Neural progenitor cell (in vitro differentiated cells): ENCODE measurements at places on chromosomes 16 and 17. TPM values are rescaled to one million over a fixed set of nuclear protein-coding genes. Genes with fewer than 3 reads are reported as not detected.

DNA sequence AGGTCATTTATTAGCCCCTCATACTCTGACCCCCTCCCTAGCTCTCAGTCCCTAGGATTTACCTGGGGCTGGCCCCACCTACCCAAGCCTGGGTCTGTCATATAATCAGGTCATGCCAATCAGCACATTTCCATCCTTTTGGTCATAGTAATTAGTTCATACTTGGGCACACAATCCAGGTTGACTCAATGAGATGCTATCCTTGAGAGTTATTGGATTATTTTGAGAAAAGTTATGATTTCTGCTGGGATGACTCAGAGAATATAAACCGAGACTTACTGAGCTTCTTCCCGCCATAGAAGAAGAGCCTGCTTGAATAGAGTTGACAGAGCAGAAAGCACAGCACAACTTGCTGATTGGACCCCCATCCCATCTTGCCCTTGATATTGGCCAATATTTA is 331.5 kb downstream of the CBLN1 start:
- H3K27ac ChIP-seq = no peak overlapping the region
- H3K4me1 ChIP-seq = no peaks in the 10 kb centered on the region
- H3K4me3 ChIP-seq = no peak overlapping the region
- DNase-seq = no peak
- no peaks in the 10 kb centered on the region for H3K27me3 ChIP-seq

Gene PRSS36
- 0.30 and 0.68 TPM in 2 replicates for total RNA-seq

Gene ACSM2A
- total RNA-seq = not detected in 2 replicates

DNA sequence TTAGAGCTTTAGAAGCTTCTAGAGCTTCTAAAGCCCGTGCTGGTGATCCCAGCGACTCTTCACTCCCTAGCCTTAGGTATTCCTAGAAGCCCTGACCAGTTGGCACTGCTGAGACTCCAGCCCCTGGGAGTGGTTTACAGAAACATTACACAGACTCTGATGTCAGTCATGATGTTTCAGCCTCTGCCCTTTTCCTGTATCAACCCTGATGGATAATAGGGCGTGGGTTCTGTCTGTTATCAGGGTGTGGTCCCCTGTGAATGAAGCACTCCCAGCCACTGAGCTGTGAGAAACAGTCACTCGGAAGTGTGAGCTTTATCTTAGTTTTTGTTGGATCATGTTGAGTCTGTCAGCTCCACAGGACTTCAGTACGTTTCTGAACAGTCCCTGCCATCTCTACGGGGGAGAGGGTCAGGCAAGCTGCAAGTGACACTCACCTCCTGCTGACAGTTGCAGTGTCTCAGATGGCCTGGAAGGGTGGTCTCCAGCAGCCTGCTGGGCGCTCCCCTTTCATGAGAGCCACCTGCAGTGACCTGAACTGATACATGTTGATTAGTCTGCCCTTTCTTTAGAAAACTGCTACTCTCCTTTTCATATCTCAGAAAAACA is 12.8 kb downstream of the GOSR2 start:
- H3K27me3 ChIP-seq = no peaks in the 10 kb centered on the region
- no peak overlapping the region for H3K4me3 ChIP-seq
- H3K36me3 ChIP-seq = peaks cover 6% of the 10 kb centered on the region
- H3K27ac ChIP-seq = no peak overlapping the region

GRCh38 chr17:36106493-36106835 is 2.8 kb downstream of the CCL4 start:
- no peak overlapping the region for H3K4me3 ChIP-seq
- no peaks in the 10 kb centered on the region for H3K27me3 ChIP-seq
- no peak overlapping the region for H3K27ac ChIP-seq
- DNase-seq = no peak

DNA sequence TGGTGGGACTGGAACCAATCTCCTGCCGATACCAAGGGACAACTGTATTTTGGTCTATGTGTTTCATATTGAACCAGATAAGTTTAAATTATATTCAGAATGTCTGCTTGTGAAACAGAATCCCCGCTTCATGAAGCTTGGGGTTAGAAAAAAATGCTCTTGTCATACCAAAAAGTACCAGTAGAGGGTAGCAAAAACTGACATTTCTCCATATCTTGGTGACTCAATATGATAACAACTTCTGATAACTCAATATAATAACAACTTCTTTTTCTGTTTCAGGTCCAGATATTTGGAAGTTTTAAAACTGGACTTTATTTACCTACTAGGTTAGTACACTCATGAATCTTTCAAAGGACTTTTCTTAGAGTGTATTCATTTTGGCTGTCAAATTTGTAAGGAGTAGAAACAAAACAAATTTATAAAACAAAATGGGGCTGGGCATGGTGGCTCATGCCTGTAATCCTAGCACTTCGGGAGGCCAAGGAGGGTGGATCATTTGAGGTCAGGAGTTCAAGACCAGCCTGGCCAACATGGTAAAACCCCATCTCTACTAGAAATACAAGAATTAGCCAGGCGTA is 52.3 kb upstream of the ADCY7 start:
- no peak overlapping the region for H3K4me3 ChIP-seq
- H3K4me1 ChIP-seq = peaks cover 17% of the 10 kb centered on the region
- H3K27ac ChIP-seq = no peak overlapping the region
- H3K36me3 ChIP-seq = peaks cover 5% of the 10 kb centered on the region

Gene PPM1E
- 13.2 and 18.8 TPM in 2 replicates for total RNA-seq

GRCh38 chr16:55955845-55956244 is 80.7 kb upstream of the CES5A start:
- H3K27ac ChIP-seq = no peak overlapping the region
- H3K27me3 ChIP-seq = no peaks in the 10 kb centered on the region
- H3K4me3 ChIP-seq = no peak overlapping the region
- no peaks in the 10 kb centered on the region for H3K36me3 ChIP-seq
- no peaks in the 10 kb centered on the region for H3K4me1 ChIP-seq

Gene LCMT1
- total RNA-seq = 69.0 and 73.4 TPM in 2 replicates

DNA sequence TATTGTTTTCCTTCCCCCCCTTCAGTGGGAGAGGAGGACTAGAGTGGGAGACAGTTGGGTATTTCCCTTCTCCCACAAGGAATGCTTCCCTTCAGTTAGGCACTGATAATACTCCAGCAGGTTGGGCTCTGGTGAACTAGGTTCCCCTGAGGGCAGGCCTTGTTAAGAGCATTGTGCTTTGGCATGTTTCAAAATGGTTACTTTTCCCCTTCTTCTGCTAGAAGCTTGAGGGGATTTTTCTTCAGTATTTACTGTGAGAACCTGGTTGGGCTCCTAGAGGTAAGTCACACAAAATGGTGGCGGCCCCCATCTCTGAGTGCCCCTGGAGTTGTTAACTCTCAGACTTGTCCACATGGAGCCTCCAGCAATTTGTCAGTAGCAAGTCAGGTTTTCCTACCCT is 156.2 kb downstream of the CYB561 start:
- no peak for DNase-seq
- H3K4me1 ChIP-seq = no peaks in the 10 kb centered on the region
- no peaks in the 10 kb centered on the region for H3K36me3 ChIP-seq
- no peak overlapping the region for H3K4me3 ChIP-seq

Gene PMFBP1
- 0.96 and 12.8 TPM in 2 replicates for total RNA-seq

DNA sequence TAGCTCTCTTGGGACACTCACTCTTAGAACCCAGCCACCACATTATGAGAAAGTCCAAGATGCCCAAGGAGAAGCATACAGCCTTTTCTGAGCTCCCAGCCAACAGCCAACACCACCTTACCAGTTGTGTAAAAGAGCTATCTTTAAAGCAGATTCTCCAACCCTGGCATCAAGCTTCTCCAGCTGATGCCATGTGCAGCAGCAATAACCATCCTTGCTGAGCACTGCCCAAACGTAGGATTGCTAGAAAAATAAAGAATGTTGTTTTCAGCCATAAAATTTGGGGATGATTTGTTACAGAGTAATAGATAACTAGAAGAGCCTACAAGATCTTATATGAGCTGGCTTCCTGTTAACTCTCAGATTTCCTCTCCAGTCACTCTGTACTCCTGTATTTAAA is 443.7 kb upstream of the DYNLRB2 start:
- H3K36me3 ChIP-seq = no peaks in the 10 kb centered on the region
- no peak overlapping the region for H3K27ac ChIP-seq
- no peak overlapping the region for H3K4me3 ChIP-seq
- no peak for DNase-seq
- peaks cover 6% of the 10 kb centered on the region for H3K4me1 ChIP-seq
- no peaks in the 10 kb centered on the region for H3K27me3 ChIP-seq

DNA sequence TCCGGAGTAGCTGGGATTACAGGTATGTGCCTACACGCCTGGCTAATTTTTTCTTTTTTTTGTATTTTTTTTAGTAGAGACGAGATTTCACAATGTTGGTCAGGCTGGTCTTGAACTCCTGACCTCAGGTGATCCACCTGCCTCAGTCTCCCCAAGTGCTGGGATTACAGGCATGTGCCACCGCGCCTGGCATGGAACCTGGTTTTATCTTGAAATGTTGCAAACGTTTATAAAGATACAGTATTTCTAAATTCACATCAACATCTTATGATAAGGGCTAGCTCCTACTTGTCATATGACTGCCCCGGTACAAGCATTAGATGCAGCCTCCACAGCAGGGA is 1.5 kb upstream of the IST1 start:
- peak overlapping the region; percentile 82 for H3K27ac ChIP-seq
- H3K4me1 ChIP-seq = peaks cover 9% of the 10 kb centered on the region
- no peak for DNase-seq

- H3K36me3 ChIP-seq = no peaks in the 10 kb centered on the region
- no peak overlapping the region for H3K4me3 ChIP-seq
- peaks cover 5% of the 10 kb centered on the region for H3K4me1 ChIP-seq
- no peaks in the 10 kb centered on the region for H3K27me3 ChIP-seq
Observed at GRCh38 chr16:81686391-81687130, 92.5 kb upstream of the PLCG2 start.

Gene NOL11
- 60.0 and 90.4 TPM in 2 replicates for total RNA-seq

Gene TMEM106A
- total RNA-seq = 1.7 and 2.4 TPM in 2 replicates

Gene KRT12
- total RNA-seq = not detected in 2 replicates

DNA sequence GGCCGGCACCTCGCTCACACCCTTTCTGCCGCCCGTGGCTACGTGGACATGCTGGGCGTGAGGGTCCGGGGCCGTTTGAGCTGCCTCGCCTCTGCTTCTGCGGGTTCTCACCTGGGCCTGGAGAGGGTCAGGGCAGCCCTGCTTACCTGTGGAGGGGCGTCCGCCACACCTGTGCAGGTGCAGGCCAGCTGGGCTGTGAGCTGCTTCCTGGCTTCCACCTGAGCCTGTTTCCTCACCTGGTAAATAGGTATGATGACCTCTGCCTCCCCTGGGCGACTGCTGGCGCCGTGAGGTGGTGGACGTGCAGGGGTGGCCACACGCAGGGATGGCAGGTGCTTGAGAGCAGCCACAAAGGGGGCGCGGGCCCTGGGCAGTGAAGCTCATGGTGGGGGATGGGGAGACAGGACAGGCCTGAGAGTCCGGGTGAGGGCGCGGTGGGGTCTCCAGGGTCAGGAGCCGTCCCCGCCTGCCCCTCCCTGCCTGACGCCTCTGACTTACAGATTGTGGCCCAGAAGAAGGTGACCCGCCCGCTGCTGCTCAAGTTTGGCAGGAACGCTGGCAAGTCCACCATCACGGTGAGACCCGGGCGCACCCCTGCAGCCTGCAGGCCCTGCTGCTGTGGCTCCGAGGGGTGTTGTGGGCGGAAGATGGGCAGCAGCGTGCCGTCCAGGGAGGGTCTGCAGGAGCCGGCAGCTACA is 7.8 kb downstream of the CPNE7 start:
- H3K4me1 ChIP-seq = peaks cover 5% of the 10 kb centered on the region
- H3K27me3 ChIP-seq = peaks cover 5% of the 10 kb centered on the region
- no peak overlapping the region for H3K4me3 ChIP-seq
- H3K36me3 ChIP-seq = no peaks in the 10 kb centered on the region
- no peak for DNase-seq
- no peak overlapping the region for H3K27ac ChIP-seq

- H3K4me1 ChIP-seq = peaks cover 23% of the 10 kb centered on the region
- no peak overlapping the region for H3K27ac ChIP-seq
- peak; percentile 68 for DNase-seq
- no peak overlapping the region for H3K4me3 ChIP-seq
Observed at GRCh38 chr16:3094289-3095027, 4.6 kb downstream of the ZSCAN10 start.

Gene STH
- total RNA-seq = not detected in 2 replicates

- no peaks in the 10 kb centered on the region for H3K27me3 ChIP-seq
- H3K36me3 ChIP-seq = no peaks in the 10 kb centered on the region
- no peak overlapping the region for H3K27ac ChIP-seq
- H3K4me3 ChIP-seq = no peak overlapping the region
Observed at GRCh38 chr16:47586121-47586520, 125.0 kb downstream of the PHKB start.

- no peak for DNase-seq
- no peaks in the 10 kb centered on the region for H3K36me3 ChIP-seq
- no peaks in the 10 kb centered on the region for H3K27me3 ChIP-seq
- H3K4me3 ChIP-seq = no peak overlapping the region
Observed at GRCh38 chr17:77581480-77581879, 377.0 kb upstream of the TNRC6C start.

DNA sequence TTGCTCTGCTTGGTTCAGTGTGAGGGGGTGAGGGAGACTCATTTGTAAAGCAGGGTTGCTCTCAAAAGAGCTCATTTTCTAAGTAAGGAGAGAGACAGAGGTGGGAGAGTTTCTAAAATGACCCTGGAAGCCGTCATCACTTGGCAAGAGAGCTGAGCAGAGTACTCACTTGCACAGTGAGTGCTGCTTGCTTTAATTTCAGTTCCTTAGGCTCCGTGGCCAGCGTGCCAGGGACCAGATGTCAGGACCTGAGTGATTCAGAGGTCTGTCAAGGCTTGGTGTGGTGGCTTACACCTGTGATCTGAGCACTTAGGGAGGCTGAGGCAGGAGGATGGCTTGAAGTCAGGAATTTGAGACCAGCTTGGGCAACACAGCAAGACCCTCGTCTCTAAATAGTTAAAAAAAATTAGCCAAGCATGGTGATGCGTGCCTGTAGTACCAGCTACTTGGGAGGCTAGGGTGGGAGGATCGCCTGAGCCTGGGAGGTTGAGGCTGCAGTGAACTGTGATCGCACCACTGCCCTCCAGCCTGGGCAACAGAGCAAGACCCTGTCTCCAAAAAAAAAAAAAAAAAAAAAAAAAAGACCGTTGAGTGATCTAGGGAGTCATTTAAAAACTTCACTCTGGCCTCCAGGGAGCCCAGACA is 10.7 kb downstream of the ZNF205 start:
- peaks cover 3% of the 10 kb centered on the region for H3K27me3 ChIP-seq
- peak overlapping the region; percentile 64 for H3K4me3 ChIP-seq
- DNase-seq = no peak
- no peak overlapping the region for H3K27ac ChIP-seq
